ENCODE measurements at places on chromosomes 4 and X.

DNA sequence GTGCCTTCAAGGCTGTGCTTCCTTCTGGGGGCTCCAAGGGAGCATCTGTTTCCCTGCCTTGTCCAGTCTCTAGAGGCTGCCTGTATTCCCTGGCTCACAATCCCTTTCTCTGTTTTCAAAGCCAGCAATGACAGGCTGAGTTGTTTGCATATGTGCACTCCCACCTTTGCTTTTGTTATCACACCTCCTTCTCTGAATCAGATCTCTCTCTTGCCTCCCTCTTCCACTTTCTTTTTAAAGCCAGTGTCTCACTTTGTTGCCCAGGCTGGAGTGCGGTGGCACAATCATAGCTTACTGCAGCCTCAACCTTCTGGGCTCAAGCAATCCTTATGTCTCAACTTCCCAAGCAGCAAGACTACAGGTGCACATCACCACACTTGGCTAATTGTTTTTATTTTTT, 37.1 kb upstream of the LEF1 start:
- no peak for DNase-seq

GRCh38 chr4:176979416-176979815, 186.7 kb upstream of the VEGFC start:
- DNase-seq, result peak; percentile 19

DNA sequence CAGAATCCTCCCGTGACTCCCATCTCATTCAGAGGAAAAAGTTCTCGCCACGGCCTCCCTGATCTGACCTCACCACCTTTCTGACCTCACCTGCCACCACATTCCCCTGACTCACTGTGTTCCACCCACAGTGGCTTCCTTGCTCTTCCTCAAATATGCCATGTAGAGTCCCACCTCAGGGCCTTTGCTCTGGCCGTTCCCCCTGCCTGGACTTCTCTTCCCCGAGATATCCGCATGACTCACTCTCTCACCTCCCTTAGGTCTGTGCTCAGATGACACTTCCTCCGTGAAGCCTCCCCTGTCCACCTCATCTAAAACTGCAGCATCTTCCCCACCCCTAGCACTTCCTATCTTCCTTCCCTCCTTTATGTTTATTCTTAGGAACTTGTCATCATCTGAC, 7.2 kb upstream of the TSPYL2 start:
- peak; percentile 20 for DNase-seq

DNA sequence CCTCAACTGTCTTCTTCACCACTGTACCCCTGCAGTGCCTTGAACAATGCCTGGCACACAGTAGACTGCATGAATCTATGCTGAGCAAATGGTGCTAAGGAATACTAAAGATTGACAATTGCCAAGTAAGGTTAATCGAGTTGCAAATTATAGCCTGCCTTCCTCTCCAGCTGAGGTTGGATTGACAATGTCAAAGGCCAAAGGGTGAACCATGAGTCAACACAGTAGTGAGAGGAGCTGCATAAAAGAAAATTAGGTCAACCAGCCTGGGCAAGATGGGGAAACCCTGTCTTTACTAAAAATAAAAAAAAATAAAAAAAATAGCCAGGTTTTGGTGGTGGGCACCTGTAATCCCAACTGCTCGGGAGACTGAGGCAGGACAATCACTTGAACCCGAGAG, 97.1 kb upstream of the BMPR1B start:
- DNase-seq, result no peak

- DNase-seq, result no peak
These were observed 411.1 kb downstream of the TRIML1 start for GRCh38 chr4:188550296-188550695.

GRCh38 chr4:163806653-163807052, 312.2 kb downstream of the TMA16 start:
- no peak for DNase-seq

- DNase-seq, result no peak
These were observed 3.3 kb upstream of the FAT4 start for GRCh38 chr4:125311503-125311902.

- DNase-seq, result no peak
These were observed 103.9 kb downstream of the SYTL5 start for GRCh38 chrX:38110231-38110630.

GRCh38 chr4:110959041-110959643, 336.3 kb upstream of the PITX2 start:
- DNase-seq, result peak; percentile 7

GRCh38 chrX:123871309-123871708, 11.5 kb downstream of the XIAP start:
- no peak for DNase-seq

- no peak for DNase-seq
These were observed 263.0 kb downstream of the IQCM start for GRCh38 chr4:149552601-149553000.

DNA sequence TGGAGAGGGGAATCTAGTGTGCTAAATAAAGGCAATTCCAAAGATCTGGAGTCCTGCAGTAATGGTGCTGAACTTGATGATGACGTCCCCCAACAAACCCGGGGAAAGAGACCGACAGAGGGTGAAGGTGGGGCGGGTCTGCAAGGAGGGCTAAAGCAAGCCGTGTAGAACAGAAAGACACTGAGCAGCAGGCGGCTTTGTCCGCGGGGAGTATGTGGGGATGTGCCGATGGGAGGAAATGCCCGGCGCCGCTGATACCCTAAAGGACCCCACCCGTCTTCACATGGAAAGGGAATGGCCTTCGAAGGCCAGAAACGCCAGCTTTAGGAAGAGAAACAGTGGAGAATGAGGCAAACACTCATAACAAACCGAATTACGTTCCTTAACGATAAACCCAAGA, 528.9 kb downstream of the ZNF674 start:
- no peak for DNase-seq

DNA sequence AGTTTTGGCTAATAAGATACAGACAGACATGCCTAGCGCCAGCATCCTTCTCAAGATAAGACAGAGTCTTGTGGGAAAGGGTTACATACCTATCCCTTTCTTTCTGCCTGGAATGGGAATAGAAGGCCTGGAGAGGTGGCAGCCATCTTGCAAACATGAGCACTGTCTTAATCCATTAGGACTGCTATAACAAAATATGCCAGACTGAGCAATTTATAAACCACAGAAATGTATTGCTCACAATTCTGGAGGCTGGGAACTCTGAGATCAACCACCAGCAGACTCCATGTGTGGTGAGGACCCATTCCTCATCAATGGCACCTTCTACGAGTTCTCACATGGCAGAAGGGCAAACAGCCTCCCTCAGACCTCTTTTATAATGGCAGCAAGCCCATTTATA, 26.5 kb upstream of the NEIL3 start:
- no peak for DNase-seq

GRCh38 chrX:7159149-7159861, 11.4 kb upstream of the PUDP start:
- peak; percentile 77 for DNase-seq

GRCh38 chr4:172055046-172055445, 241.8 kb downstream of the GALNTL6 start:
- no peak for DNase-seq

- DNase-seq, result no peak
These were observed 450.7 kb downstream of the GASK1B start for GRCh38 chr4:157722146-157722545.

DNA sequence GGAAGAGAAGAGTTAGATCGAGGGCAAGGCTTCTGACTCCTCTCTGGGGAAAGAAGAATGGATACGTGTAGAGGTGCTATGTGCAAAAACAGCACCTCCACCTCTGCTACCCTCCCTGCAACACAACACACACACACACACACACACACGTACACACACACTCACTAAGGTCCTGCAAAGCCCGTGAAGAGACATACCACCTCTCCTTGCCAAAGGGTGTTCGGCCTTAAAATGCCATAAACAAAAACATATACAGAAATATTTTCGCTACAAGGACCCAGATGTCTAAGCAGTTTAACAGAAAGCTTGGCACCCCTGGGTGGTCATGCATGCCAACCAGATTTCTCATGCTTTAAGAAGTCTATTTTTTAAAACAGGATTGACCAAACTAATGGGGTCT, 1.5 kb downstream of the TIFA start:
- no peak for DNase-seq

- no peak for DNase-seq
These were observed 70.2 kb downstream of the PPP1R2C start for GRCh38 chrX:42707742-42708141.

DNA sequence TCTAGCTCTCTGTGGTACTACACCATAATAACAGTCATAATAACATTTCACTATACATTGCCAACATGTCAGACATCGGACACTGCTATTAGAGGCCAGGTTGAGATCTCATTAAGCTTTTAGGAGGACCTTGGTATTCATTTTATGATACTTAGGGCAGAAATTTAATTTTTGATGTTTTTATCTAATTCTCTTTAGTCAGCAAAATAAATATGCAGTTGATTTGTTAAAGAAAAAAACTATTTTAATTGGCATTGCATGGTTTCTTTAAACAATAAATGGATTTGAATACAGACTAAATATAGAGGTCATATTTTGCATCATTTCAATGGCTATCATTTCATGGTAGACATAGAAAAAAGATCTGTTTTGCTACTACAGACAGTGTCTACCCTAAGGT, 308.7 kb downstream of the PRDM5 start:
- DNase-seq, result no peak

GRCh38 chrX:104307341-104307740, 52.6 kb upstream of the ESX1 start:
- DNase-seq, result no peak

DNA sequence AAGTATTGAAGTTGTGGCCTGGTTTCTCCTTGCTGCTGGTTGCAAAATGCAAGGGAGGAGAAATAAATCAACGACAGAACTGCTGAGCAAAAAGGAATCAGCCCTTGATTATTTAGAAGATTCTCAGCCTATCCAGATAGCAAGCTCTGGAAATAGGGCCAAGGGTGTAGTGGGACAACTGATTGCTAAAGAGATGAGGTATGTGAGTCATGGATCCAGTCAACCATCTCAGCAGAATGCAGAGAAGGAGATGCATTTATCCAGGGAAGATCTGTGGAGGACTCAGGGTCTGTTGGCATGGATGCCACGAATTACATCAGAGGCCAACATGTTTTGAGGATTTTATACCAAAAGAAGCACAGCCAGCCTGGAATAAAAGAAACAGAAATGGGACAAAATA, 36.7 kb downstream of the FOXR2 start:
- no peak for DNase-seq

GRCh38 chr4:112002248-112002661, 143.0 kb upstream of the FAM241A start:
- no peak for DNase-seq

DNA sequence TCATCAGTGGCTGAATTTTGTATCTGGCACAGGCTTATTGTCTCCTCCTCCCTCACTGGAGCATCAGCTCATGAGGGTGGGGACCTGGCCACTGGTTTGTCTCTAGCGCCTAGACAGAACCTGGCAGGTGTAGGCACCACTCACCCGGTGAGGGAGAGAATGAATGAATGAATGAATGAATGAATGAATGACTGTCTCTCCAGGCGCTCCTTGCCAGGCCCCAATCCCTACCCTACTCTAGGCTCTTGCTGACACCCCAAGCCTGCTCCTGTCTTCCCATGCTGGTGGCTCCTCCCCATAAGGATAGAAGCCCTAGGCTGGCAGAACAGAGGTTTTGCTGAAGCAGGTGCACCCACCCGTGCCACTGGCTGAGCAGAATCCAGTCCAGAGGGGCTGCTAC, 41.3 kb upstream of the GRPEL1 start:
- no peak for DNase-seq

DNA sequence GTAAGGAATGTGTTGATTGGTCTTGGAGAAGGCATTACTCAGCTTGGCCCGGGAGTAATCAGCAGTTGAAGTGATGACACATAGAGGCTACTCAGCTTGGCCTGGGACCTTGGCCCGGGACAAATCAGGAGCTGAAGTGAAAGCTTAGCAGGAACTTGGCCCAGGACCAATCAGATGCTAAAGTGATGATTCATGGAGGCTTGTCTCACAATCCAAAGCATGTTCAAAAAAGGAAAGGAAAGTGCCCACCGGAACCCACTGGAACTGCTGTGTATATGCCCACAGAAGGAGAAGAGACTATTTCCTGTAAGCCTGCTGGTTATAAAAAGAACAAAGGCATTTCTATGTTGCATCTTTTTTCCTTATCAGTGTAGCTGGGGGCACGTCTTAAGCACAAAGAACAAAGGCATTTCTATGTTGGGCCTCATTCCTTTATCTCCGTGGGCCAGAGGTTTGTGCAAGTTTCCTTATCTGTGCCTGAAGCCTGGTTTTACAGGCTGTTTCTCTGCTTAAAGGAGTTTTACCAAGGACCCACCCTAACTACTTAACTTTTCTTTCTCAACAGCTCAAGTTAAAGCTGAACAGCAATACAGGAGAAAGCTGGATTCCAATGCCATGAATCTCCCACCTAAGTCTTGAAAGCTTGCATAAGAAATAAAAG, 1176.7 kb downstream of the NLGN4X start:
- no peak for DNase-seq

DNA sequence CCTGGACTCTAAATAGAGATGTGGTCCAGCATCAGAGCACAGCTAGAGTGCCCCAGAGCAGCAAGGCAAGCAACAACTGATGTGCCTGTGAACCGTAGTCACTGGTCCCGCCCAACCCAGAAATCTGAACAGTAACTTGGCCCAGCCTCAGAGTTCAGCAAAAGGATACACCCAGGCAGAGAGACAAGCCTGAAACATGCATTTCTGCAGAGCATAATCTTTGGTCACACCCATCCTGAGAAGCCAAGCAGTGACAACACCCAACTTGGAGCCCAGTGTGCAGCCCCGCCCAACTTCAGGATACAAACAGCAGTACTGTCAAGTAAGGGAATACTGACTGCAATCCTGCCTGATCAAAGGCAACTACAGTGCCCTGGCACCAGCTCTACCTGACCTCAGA, 78.9 kb downstream of the CCDC160 start:
- no peak for DNase-seq

DNA sequence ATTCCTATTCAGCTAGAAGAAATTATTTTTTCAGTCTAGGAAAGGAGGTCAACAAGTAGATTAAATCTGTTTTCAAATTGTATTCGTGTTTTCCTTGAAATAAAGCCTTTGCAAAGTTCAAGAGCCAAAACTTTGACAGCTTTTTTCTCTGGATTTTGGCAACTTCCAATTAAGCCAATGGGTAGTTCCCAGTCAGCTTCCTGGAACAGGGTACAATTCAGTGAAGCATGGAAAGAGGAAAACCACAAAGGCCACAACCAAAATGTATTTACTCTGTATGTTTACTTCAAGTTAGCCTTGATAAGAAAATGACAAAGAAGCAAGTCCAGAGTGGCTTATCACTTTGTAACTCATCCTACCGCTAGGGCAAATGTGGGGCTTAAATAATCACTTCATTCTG, 188.6 kb downstream of the COMMD8 start:
- DNase-seq, result no peak

- DNase-seq, result peak; percentile 81
These were observed 14.1 kb upstream of the MGST2 start for GRCh38 chr4:139651282-139652194.

GRCh38 chrX:116961872-116962582, 499.3 kb upstream of the CT83 start:
- no peak for DNase-seq

- no peak for DNase-seq
These were observed 392.0 kb upstream of the INTU start for GRCh38 chr4:127240764-127241105.

GRCh38 chr4:80610845-80611677, 275.5 kb downstream of the CFAP299 start:
- peak; percentile 53 for DNase-seq

DNA sequence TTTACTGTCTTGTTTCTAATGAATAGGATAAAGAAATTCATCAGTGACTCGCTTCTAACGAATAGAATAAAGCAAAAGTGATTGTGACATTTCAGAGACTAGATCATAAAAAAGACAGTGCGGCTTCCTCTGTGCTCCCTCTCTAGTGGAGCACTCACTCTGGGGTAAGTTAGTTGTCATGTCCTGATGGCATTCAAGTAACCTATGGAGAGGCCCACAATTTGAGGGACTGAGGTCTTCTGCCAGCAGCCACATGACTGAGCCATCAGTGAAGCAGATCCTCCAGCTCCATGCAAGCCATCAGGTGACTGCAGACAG, 72.4 kb downstream of the YIPF6 start:
- no peak for DNase-seq
